ENCODE measurements at places on chromosomes 16 and 17. TPM values are rescaled to one million over a fixed set of nuclear protein-coding genes. Genes with fewer than 3 reads are reported as not detected.

The SULT1A1 gene
- total RNA-seq: 26.7 TPM

The HBM gene
- total RNA-seq: not detected

The CA4 gene
- total RNA-seq: 6.2 TPM

The EMP2 gene
- 17.9 TPM for total RNA-seq

The TAC4 gene
- total RNA-seq: not detected

The ABCC3 gene
- 163 TPM for total RNA-seq

The ALOX12 gene
- total RNA-seq: not detected

The APRT gene
- 95.9 TPM for total RNA-seq

The CDH8 gene
- not detected for total RNA-seq

The SLC6A2 gene
- not detected for total RNA-seq

The AIPL1 gene
- not detected for total RNA-seq

The BAHCC1 gene
- total RNA-seq: 14.8 TPM

The SLC13A2 gene
- 1.8 TPM for total RNA-seq

The DOC2B gene
- total RNA-seq: 20.0 TPM

The ANKRD40CL gene
- not detected for total RNA-seq

The TBC1D3I gene
- total RNA-seq: not detected

The E4F1 gene
- 22.3 TPM for total RNA-seq

The ERCC4 gene
- 9.9 TPM for total RNA-seq

The HOXB5 gene
- not detected for total RNA-seq

The RASL10B gene
- total RNA-seq: 8.8 TPM

Data from body of pancreas (tissue), 4 donors.